ENCODE measurements at places on chromosomes 11 and 22.

DNA sequence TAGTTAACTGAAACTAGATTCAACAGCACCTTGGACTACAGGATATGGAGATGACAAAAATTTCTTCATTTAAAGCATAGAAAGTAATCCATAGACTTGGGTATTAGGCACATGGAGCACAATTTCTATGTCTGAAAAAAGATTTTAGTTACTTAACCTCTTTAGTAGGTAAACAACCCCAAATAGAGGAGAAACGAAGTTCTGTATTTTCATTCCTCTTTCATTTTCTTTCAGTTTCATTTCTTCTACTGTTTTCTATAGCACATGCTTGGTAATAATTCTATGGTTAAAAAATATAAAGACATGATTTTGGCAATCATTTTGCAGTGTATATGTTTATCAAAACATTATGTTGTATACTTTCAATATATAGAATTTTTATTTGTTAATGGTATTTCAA lies 99.5 kb downstream of the CASP12 start:
- DNase-seq, result no peak

DNA sequence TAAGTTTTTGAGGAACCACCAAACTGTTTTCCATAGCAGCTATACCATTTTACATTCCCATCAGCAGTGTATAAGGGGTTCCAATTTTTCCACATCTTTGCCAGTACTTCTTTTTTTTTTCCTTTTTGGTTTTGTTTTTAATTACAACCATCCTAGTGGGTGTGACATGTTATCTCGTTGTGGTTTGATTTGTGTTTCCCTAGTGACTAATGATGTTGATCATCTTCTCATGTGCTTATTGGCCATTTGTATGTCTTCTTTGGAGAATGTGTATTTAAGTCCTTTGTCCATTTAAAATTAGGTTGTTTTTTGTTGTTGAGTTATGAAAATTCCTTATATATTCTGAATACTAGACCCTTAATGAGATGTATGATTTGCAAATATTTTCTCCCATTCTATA lies 59.3 kb downstream of the STIM1 start:
- DNase-seq, result no peak

DNA sequence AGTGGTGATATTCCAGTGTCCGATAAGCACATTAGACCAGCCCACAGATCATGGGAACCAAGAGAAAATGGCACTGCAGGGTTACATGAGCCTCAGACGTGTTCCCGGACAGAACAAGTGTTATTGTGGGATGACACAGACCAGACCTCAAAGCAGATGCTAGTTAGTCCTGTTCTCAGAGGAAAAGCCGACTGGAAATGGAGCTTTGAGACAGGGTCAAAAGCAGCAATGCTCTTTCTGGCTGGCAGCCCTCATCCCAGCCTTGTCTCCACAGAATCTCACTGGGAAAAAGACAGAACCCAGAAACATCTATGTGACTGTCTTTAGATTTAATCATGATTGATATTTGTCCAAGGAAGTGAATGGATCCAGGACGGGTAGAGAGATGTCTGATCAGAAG lies 506.8 kb downstream of the INSC start:
- DNase-seq, result no peak

- no peak for DNase-seq
Observed at GRCh38 chr22:49362211-49362839, 465.3 kb downstream of the BRD1 start.

DNA sequence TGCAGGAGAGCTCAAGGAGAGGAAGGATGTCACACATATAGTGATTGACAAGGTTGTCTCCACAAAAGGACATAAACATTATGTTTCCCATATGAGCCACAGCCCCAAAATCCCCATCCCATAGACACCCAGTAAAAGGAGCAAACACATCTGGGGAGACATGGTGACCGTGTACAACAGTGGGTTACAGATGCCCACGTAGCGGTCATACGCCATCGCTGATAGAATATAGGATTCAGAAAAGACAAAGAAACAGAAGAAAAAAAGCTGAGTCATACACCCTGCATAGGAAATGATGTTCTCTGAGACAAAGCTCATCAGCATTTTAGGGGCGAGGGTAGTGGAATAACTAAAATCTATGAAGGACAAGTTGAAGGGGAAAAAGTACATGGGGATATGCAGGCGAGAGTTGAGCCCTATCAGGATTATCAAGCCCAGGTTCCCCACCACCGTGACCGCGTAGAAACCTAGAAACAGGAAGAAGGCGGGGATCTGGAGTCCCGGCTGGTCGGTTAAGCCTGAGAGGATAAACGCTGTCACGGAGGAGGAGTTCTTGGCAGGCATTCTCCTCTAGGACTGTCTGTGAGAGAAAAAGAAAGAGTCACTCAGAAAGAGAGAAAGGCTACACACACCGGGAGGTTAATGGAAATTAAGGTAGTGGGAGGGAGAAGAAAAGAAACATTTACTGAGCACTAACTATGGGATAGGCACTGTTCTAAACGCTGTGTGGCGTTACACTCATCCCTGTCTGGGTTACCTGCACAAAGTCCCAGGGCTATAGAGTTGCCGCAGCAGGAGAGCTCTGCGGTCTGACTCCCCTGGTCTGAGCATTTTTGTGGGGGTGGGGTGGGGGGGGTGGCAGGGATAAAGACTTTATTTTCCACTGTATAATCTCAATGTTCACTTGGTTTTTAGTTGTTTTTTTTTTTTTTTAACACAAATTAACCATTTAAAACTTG lies 36.1 kb upstream of the OR8B8 start:
- no peak for DNase-seq

- no peak for DNase-seq
Observed at GRCh38 chr22:25508161-25508560, 56.3 kb upstream of the GRK3 start.

GRCh38 chr11:43709689-43710088 lies 29.2 kb downstream of the HSD17B12 start:
- no peak for DNase-seq

DNA sequence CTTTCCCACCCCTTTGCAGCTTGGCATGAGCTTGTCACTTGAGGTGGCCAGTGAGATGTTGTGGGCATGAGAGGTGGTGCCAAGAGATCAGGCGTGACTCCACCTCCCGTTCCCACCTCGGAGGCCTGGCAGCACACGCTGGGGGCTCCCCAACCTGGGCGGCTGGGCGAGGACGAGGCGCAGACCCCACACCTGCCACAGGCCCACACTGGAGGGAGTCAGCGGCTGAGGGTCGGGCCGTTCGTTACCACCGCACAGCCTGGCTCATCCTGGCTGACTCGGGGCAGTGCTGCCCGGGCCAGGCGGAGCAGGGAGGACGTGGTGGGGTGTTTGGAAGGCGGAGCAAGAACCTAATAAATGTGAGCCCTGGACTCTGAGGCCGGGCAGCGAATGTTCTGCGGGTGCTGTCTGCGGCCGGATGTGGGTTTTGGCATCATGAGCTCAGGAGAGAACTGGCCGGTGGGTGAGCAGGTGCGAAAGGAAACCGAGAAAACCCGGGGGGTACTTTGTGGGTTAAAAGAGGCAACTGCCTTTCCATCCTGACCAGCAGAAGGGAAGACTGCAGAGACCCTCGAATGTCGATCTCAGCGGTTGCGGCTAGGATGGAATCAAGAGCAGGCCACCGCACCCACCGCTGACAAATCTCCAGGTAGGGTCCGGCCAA lies 10.2 kb upstream of the IFITM3 start:
- no peak for DNase-seq

DNA sequence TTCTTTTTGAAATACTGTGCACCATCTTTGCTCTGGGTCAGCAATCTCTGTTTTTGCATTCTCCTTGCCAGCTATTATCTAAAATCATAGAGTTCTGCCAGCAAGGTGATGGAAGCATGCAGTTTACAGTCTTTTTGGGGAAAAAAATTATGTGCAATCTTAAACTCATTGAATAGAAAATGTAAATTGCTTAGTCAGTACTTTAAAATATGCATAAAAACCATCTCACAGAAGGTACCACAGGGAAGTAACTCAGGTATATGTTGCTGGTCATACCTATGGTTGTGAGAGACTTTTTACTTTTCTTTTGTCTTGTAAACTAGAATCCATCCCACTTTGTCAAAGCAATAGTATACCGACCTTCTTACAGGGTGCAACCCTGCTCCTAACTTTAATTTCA lies 469.8 kb upstream of the ANO3 start:
- DNase-seq, result no peak

GRCh38 chr22:25628494-25628893 lies 64.0 kb downstream of the GRK3 start:
- no peak for DNase-seq

GRCh38 chr11:76104285-76104684 lies 102.0 kb downstream of the WNT11 start:
- no peak for DNase-seq

GRCh38 chr11:47552056-47552565 lies 821 bp downstream of the CELF1 start:
- DNase-seq, result no peak

DNA sequence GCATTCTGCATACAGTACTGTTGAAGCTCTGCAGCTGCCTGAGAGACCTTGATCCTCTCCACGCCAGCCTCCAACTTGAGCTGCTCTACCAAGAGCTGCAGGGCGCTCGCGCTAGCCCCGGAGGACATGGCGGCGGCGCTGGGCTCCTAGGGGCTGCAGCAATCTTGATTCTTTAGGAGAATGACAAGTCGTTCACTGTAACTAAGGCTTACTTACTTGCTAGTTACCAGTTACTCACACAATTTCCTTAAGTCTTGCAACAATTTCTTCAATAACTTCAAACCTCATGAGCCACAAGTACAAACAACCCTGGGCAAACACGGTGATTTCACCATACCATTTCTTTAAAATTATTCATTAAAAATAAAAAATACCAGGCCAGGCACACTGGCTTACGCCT lies 21.9 kb downstream of the SBF2 start:
- no peak for DNase-seq

DNA sequence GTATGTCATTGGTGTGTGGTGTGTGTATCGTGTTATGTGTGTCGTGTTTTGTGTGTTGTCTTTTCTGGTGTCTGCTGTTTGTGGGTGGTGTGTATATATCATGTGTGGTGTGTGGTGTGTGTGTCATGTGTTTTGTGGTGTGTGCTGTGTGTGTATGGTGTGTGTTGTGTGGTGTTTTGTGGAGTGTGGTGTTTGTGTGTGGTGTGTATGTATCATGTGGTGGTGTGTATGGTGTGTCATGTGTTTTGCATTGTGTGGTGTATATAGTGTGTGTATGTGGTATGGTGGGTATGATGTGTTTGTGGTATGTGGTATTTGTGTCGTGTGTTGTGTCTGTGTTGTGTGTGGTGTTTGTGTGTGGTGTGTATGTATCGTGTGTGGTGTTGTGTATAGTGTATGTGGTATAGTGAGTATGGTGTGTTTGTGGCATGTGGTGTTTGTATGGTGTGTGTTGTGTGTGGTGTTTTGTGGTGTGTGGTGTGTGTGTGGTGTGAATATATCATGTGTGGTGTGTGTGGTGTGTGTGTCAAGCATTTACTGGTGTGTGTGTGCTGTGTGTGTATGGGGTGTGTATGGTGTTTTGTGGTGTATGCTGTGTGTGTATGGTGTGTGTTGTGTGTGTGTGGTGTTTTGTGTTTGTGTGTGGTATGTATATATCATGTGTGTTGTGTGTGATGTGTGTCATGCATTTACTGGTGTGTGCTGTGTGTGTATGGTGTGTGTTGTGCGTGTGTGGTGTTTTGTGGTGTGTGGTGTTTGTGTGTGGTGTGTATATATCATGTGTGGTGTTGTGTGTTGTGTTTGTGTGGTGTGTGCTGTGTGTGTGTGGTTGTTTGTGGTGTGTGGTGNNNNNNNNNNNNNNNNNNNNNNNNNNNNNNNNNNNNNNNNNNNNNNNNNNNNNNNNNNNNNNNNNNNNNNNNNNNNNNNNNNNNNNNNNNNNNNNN lies 12.7 kb downstream of the PIM3 start:
- DNase-seq, result no peak

DNA sequence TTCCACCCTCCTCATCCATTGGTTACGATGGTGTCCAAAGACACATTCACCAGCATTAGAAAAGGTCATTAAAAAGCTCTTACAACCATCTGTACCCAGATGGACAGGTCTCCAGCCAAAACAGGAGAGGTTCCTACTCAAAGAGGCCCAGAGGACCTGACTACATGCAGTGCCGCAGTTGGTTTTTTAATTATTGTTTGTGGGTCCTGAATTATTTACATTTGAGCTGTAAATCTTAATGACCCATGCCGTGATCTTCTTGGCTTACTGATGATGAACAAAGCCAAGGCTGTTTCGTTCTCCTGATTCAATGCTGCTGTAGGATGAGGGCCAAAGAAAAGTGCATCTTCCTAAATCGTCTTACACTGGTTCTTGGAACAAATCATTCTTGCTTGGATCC lies 83.7 kb downstream of the CADM1 start:
- no peak for DNase-seq

- no peak for DNase-seq
Observed at GRCh38 chr11:83778596-83778995, 492.4 kb upstream of the CCDC90B start.

- no peak for DNase-seq
Observed at GRCh38 chr11:111734954-111735261, 31.3 kb downstream of the PPP2R1B start.

DNA sequence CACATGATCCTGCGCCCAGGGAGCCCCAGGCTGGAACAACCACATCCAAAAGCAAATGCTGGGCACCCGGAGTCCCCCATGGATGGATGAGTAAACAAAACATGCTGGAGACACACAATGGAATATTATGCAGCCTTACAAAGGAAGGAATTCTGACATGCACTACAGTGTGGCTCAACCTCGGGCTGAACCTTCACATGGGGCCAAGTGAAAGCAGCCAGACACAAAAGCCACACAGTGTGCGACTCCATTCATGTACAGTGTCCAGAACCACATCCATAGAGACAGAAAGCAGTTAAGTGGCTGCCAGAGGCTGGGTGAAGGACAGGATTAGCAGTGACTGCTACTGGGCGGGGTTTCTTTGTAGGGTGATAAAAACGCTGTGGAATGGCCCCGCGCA lies 10.1 kb downstream of the POLR3H start:
- DNase-seq, result no peak

GRCh38 chr11:8746331-8746974 lies 63.9 kb downstream of the RPL27A start:
- DNase-seq, result no peak

DNA sequence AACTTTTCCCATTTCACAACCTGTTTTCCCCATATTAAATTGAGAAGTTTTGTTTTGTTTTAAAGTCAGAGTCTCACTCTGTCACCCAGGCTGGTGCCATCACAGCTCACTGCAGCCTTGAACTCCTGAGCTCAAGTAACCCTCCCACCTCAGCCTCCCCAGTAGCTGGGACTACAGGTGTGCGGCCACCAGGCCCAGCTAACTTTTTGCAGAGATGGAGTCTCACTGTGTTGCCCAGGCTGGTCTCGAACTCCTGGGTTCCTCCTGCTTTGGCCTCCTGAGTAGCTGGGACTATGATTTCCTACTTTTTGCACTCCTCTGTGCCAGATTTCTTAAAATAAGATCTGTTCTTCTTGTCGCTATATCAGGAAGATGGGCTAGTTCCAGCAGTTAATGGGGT lies 44.9 kb downstream of the GNB1L start:
- DNase-seq, result no peak

- no peak for DNase-seq
Observed at GRCh38 chr11:34603129-34604001, 17.5 kb upstream of the EHF start.
